ENCODE measurements at places on chromosomes 5 and 9. TPM values are rescaled to one million over a fixed set of nuclear protein-coding genes. Genes with fewer than 3 reads are reported as not detected.

The ASS1 gene
- 700 TPM for polyA plus RNA-seq

The DDX4 gene
- 0.02 TPM for polyA plus RNA-seq

The CTXN3 gene
- polyA plus RNA-seq = not detected

The FCN1 gene
- polyA plus RNA-seq = 7.0 TPM

The CCDC192 gene
- polyA plus RNA-seq = 0.07 TPM

The TGFBR1 gene
- polyA plus RNA-seq = 3.7 TPM

The IRX2 gene
- polyA plus RNA-seq = 0.22 TPM

The GRXCR2 gene
- not detected for polyA plus RNA-seq

The SVEP1 gene
- polyA plus RNA-seq = 46.7 TPM

The IFNA8 gene
- not detected for polyA plus RNA-seq

The FABP6 gene
- polyA plus RNA-seq = not detected

The COL27A1 gene
- polyA plus RNA-seq = 14.2 TPM

The PCDHGB7 gene
- 2.3 TPM for polyA plus RNA-seq

The OLFM1 gene
- polyA plus RNA-seq = 24.8 TPM

The AIF1L gene
- 2.9 TPM for polyA plus RNA-seq

The ARL10 gene
- polyA plus RNA-seq = 3.1 TPM

The EIF4E1B gene
- not detected for polyA plus RNA-seq

The OCLN gene
- polyA plus RNA-seq = 16.5 TPM

The GFRA3 gene
- 0.90 TPM for polyA plus RNA-seq

The NMUR2 gene
- not detected for polyA plus RNA-seq

The DROSHA gene
- 21.0 TPM for polyA plus RNA-seq

The DUSP1 gene
- polyA plus RNA-seq = 1,279 TPM

The UBE2QL1 gene
- polyA plus RNA-seq = 0.90 TPM

The OR1Q1 gene
- not detected for polyA plus RNA-seq

The ADAMTS2 gene
- polyA plus RNA-seq = 14.6 TPM

The ZNF366 gene
- 3.3 TPM for polyA plus RNA-seq

The WDR38 gene
- not detected for polyA plus RNA-seq

The TMED7 gene
- polyA plus RNA-seq = 18.0 TPM

The CATSPER3 gene
- polyA plus RNA-seq = 0.76 TPM

The PDZD2 gene
- polyA plus RNA-seq = 2.5 TPM

The ARPC5L gene
- 27.4 TPM for polyA plus RNA-seq

The CD274 gene
- 2.6 TPM for polyA plus RNA-seq

The KIF4B gene
- polyA plus RNA-seq = not detected

The PTAR1 gene
- 10.0 TPM for polyA plus RNA-seq

The ANKRD20A1 gene
- polyA plus RNA-seq = 0.16 TPM

The PCDHGC4 gene
- 0.05 TPM for polyA plus RNA-seq

The TAS2R1 gene
- polyA plus RNA-seq = not detected

The PPP2R2B gene
- polyA plus RNA-seq = 0.34 TPM

The GRPEL2 gene
- polyA plus RNA-seq = 6.0 TPM

The OR2K2 gene
- polyA plus RNA-seq = not detected

The PCDHGC5 gene
- 0.56 TPM for polyA plus RNA-seq

The PFN3 gene
- polyA plus RNA-seq = not detected

Measured in adipose tissue (tissue), 3 donors.